ENCODE measurements at places on chromosomes 5 and 9.

GRCh38 chr5:143023411-143024096, 253.4 kb downstream of the ARHGAP26 start:
- no peak for DNase-seq

GRCh38 chr9:116464987-116465571, 222.0 kb upstream of the TRIM32 start:
- DNase-seq = no peak

- no peak for DNase-seq
These were observed 21.4 kb upstream of the FLT4 start for GRCh38 chr5:180670586-180671359.

GRCh38 chr9:23554686-23555085, 271.4 kb downstream of the ELAVL2 start:
- DNase-seq = no peak

DNA sequence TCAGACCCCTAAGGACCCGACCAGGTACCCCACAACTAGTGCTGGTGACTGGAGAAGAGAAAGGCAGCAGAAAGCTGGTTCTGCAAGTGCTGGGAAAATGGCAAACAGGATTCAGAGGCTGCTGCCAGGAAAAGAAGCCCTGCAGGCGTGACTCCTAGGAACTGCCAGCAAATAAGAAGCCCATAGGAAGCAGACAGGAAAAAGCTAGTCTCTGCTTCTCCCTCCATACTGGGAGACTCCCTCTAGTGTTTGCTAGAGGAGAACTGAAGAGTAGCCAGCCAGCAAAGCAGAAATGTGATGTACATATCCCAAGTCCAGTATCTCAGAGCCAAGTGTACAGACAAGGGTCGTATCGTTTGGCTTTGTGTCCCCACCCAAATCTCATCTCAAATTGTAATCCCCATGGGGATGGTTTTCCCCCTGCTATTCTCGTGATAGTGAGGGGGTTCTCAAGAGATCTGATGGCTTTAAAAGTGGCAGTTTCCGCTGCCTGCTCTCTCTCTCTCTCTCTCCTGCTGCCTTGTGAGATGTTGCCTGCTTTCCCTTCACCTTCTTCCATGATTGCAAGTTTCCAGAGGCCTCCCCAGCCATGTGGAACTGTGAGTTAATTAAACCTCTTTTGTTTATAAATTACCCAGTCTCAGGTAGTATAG, 38.1 kb upstream of the TUSC1 start:
- DNase-seq = no peak

- no peak for DNase-seq
These were observed 3.8 kb upstream of the ELAVL2 start for GRCh38 chr9:23829580-23830475.

DNA sequence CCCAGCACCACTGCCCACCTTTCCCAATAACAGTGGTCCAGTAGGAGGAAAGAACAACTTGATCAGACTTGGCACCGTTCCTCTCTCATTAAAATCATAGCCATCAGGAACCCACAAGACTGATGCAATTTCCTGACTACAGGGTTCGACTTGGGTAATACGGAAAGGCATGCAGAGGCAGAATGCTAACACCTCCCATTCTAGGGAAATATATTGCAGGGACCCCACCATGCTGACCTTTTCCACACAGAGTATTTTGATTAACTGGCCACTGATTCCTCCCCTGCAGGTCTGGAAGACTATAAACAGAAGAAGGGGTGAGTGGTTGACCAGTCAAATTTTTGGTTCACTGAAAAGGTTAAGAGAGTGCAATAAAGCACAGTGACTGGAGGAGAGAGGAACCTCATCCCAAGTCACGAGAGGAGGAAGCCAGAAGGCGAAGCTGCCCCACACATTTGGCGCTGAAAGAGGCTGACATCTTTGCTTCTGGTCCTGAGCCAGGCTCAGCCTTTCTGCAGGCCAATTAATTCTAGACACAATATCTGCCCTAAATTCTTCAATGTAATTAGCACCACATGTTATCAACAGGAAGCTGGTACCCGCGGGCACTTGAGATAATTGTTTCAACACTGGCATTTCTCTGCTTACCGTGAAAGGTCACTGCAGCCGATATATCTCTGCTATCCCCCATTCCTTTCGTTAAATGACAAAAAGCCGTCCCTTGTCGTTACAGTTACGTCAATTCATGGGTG, 64.7 kb upstream of the SPOCK1 start:
- DNase-seq = no peak

GRCh38 chr5:88877826-88878225, 5.2 kb downstream of the MEF2C start:
- DNase-seq = no peak

- no peak for DNase-seq
These were observed 89.5 kb downstream of the ADAMTS2 start for GRCh38 chr5:179255527-179256327.

DNA sequence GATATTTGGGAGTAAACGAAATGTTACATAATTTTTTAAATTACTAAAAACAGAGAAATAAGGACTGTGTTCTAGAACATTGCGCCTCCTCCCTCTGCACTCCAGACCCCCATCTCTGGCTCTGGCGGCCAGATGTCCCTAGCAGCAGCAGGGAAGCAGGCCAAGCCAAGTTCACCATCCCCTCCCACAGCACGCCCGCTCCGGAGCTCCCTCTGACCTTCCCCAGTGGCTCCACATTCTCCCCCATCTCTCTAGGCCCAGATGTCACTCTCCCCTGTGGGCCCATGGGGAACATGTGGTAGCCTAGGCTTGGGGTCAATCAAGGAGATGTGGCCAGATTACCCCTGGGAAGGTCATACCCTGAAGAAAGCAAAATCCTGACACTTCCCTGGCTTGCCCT, 6.3 kb upstream of the WNK2 start:
- DNase-seq = no peak

DNA sequence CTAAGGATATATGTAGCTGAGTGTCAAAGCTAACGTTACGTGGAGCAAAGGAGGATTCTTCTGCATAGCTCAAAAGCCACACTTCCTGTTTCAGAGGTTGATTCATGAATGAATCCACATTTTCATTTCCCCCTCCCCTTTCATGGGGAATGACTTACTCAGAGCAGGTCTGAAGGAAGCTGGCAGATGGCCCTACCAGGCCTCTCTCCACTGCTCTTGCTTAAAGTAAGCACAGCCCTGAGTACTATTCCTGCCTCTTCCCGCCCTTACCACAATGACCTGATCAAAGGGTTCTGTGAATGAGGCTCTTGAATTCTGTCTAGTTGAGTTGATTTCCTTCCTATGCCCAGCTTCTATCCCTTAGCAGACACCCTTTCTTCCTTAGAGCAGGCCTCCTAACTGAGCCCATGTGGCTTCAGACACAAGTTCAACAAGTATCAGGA, 6.3 kb downstream of the IGIP start:
- no peak for DNase-seq

DNA sequence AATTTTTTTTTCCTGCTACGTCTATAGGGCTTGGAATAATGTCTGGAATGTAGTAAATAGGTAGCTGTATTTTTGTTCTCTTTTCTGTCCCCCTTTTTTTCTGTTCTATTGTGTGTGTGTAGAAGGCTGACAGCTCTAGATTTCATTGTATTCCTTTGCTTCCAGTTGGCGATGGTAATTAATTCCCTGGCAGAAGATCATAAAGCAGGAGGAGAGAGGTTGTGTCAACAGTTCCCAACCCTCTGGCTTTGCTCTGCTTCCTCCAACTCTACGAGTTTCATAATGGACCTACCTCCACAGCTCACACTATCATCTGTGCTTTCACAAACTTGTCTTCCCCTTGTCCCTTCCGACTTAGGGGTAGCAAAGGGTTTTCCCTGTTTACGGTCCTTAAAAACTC, 117.9 kb upstream of the CDH18 start:
- DNase-seq = no peak

DNA sequence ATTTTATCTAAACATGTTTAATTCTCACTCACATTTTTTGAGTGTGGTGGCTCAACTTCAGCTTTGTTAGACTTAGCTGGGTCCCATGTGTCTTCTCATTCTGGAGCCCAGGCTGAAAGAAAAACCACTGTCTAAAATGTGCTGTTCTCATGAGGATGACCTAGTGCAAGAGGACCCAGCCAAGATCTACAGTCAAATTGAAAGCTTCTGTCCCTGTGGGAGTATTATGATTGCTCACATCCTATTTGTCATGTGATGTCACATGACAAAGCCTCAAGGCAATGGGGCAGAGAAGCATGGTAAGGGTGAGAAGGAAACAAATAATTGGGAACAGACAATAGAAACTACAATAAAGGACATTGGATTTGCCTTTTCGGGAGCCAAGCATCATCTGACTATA, 113.4 kb upstream of the ASTN2 start:
- DNase-seq = no peak

- DNase-seq = no peak
These were observed 556 bp downstream of the PCDHGC3 start for GRCh38 chr5:141476132-141476911.

- peak; percentile 74 for DNase-seq
These were observed 2.5 kb upstream of the SEC16A start for GRCh38 chr9:136485049-136486045.

GRCh38 chr5:148740079-148740858, 85.9 kb upstream of the HTR4 start:
- DNase-seq = no peak
